ENCODE measurements at places on chromosomes 7 and 10.

DNA sequence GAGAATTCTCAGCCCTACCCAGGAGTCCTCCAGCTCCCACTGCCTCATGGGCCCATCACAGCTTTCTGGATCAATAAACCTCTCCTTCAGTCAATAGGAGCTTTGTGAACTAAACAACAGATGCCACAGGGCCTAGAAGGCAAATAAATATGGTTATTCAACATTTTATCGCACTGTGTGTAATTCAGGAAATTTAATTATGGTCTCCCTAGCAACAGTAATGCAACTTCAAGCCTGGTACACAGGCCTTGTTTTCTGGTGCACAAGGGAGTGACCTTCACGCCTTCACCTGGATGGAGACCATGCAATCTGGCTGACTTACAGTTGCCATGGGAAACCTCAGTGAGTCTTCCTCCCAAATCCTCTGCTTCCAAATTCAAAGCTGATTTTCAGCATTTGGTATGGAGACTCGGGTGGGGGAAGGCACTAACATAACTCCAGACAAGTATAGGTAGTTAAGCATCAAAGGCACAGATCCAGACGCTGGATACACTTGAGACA, 441.0 kb upstream of the NPVF start:
- no peak for DNase-seq

- peak; percentile 56 for DNase-seq
Measured at GRCh38 chr10:80202934-80203834, 2.2 kb downstream of the ANXA11 start.

DNA sequence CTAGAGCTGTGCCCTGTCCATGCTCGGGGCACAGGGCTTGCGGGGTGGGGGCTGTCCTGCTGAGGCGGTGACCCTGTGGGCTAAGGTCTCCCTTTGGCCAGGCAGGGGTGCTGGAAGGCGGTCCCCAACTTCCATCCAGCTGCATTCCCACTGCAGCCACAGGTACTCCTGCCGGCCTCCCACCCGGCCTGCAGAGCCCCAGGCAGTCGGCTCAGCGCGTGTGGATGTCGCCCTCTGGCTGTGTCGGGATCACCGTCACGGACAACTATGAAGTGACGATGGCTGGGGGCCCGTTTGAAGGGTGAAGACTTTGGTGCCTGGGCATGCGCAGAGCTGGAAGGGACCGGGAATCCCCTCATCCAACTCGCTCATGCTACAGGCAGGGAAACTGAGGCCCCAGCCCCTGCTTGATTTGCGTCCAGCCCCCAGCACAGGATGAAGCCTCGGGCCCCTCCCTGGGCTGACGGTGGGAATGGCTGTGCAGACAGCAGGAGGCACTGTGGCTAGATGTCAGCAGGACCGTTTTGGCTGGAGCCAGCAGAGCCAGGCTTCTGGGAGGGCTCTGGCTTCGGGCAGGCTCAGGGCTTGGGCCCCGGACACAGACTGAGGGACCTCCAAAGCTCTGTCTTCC, 2.3 kb upstream of the TMEM184A start:
- no peak for DNase-seq

GRCh38 chr10:129793996-129794395, 170.1 kb downstream of the EBF3 start:
- DNase-seq: no peak

- DNase-seq: no peak
Measured at GRCh38 chr7:137324796-137325696, 18.5 kb downstream of the PTN start.

- DNase-seq: no peak
Measured at GRCh38 chr10:77702166-77702565, 64.6 kb upstream of the KCNMA1 start.

GRCh38 chr10:93445097-93445960, 36.8 kb downstream of the MYOF start:
- DNase-seq: no peak

- no peak for DNase-seq
Measured at GRCh38 chr7:74568658-74569057, 88.9 kb upstream of the GTF2I start.

- DNase-seq: no peak
Measured at GRCh38 chr10:73161079-73161478, 6.7 kb downstream of the ECD start.

DNA sequence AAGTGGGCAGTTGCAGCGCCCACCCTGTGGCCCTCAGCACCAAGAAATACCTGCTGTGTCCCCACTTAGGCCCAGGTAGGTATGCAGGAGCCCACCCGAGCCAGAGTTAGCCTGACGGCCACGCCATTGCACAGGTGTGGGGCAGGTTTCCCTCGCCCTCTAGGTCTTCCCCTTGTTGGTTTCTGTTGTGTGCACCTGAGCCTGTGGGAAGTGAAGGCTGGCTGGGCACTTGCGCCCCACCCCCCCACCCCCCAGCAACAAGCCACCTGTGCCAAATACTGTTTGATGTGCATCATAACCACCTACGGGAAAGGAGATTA, at the start of gene CCDC201:
Gene CCDC201 (minus strand): TSS at position 48 of the 320 bp plus-strand sequence. CDS start 75 bp downstream, outside the sequence.
- DNase-seq: no peak

GRCh38 chr7:101538596-101539459, 90.3 kb downstream of the MYL10 start:
- peak; percentile 31 for DNase-seq

- DNase-seq: no peak
Measured at GRCh38 chr7:77782383-77782782, 15.9 kb downstream of the TMEM60 start.

DNA sequence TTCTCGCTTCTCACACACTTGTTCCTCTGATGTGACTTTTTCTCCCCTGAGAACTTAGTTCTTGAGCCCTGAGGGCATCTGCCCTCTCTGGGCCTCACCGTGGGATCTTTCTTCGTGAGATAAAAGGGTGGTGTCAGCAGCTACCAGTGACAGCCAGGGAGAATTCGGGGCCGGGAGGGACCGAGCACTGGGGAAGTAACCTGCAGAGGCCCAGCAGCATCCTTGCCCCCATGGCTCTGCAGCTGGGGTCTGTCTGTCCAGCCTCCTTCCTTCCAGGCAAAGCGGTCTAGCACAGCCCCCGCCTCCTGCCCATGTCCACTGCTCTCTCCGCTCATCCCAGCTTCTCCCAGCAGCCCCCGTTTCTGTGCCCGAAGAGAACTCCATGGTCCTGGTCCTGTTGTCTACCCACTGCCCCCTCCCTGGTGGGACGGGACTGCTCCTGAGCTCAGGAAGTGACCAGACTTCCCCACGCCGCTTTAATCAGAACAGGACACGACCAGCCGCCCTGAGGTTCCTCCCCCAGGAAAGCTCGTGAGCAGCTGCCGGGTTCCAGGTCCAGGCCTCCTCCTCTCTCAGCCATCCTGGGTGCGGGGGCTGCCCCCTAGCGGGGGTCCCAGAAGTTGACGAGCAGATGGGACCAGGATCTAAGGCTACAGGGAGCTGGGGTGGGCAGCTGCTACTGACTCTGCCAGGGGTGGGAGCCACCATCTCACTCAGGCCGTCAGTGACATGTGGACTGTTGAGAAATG, 187.5 kb downstream of the WDR37 start:
- DNase-seq: no peak

DNA sequence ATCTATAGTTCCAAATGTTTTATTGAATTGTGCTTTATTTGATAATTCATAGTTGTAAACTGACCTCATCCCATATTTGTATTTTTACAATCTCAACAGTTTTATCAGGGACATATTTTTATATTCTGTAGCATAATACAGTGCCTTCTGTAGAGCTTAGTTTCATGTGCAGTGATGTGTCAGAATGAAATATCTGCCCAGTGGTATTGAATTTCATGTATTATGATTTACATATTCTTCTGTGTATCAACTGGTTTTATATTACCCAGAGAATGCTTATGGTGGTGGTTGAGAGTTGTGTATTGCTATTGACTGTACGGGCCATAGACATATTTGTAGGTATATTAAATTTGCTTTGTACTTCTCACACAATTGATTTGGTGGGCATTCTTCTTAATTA, 89.9 kb downstream of the KAT6B start:
- no peak for DNase-seq

DNA sequence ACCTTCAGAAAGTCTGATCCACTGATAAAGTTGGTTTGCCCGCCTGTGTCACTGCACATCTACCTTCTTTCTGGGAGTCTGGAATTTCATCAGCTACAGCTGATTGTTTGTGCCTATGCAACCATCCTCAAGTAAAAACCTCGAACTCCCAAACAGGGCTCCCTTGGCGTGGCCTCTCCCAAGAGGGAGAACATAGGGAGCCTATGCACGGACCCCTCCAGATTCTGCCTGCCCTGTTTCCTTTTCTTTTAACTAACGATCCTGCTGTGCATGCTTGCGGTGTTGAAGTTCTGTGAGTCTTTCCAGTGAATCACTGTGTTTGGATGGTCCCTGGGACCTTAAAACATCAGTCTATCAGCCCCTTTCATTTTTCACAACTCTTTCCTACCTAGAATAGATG, 226.9 kb upstream of the SEMA3D start:
- DNase-seq: no peak

GRCh38 chr10:89959433-89960110, 258.2 kb downstream of the KIF20B start:
- no peak for DNase-seq

DNA sequence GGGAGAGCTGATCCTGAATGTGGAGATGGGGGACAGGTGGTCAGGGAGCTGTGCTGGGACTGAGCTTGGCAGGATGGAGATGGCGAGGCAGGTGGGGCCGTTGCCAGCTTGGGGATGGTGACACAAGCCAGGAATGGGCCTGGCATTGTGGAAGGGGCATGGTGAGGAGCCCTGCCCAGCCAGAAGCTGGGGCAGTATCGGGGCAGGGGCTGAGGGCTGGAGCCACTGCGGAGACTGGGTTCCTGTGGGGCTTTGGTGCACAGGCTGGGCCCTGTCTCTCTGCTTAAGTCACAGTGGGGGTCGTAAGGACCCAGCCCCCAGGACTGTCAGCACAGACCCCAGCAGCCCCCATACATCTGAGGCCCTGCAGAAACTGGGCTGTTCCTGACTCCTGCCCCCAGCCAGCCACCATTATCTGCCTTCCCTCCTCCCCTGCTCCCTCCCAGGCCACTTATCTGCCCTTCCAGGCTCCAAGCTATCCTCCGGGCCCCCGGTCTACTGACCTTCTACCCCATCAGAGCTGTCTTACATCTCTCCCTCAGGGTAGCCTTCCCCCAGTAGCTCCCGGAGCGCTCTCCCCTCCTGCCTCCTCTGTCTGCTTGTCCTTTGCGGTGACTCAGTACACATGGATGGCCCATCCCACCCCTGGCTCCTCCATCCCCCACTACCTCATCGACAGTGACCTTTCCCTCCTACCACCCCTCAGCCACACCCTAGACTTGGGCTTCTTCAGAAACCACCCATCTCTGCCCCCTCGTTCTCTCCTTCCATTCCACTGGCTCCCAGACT, 44.2 kb downstream of the PPIF start:
- no peak for DNase-seq

DNA sequence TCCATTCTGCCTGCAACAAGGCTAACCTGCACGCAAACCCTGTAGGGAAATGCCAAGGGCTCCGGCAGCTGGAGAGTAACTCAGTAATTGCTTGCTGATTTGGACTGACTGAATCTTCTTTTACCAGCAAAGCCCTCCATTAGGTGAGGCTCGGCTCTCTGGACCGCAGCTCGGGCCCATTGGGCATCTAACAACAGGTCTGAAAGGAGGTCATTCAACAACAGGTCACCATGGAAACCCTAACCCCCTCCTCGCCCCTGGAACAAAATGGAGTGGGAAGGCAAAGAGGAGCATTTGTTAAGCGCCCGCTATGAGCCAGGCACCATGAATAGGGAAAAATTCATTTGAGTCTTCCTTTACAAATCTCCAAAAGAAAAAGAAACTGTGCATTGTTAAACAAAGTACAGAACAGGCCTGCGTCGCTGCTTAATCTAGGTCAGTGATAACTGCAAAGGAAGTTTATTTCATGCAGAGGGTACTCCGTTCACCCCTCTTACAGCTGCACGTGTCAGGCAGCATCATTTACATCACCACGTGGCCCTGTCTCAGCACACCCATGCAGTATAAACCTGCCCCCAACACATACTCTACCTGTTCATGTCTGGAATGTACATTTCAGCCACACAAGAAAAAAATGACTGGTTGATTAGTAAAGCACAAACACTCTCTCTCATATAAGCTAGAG, 248.8 kb upstream of the NEBL start:
- no peak for DNase-seq

GRCh38 chr10:36362257-36362656, 720.2 kb upstream of the FZD8 start:
- DNase-seq: no peak

- no peak for DNase-seq
Measured at GRCh38 chr10:60234551-60234950, 155.1 kb downstream of the ANK3 start.

- no peak for DNase-seq
Measured at GRCh38 chr7:90597563-90598253, 1.6 kb downstream of the CDK14 start.

DNA sequence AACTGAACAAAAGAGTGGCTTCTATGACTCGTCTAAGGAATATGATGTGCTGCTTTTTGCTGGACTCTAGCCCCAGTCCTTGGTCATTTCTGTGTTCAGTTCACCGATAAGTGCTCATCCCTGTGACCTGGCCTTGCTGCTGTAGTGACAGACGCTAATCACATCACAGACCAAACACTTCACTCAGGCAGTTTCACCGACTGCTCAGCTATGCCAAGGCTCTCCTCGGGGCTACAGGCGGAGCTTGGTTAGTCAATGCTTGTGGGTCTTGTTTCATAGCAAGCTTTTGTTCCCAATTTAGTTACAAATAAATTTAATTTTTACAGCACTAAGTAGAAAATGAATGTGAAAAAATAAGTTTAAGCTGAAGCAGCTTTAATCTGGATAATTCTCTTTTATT, 190.8 kb upstream of the PRKCQ start:
- no peak for DNase-seq

- DNase-seq: no peak
Measured at GRCh38 chr10:22133749-22134624, 83.8 kb downstream of the EBLN1 start.

GRCh38 chr10:77849039-77849664, 77.4 kb downstream of the DLG5 start:
- no peak for DNase-seq

DNA sequence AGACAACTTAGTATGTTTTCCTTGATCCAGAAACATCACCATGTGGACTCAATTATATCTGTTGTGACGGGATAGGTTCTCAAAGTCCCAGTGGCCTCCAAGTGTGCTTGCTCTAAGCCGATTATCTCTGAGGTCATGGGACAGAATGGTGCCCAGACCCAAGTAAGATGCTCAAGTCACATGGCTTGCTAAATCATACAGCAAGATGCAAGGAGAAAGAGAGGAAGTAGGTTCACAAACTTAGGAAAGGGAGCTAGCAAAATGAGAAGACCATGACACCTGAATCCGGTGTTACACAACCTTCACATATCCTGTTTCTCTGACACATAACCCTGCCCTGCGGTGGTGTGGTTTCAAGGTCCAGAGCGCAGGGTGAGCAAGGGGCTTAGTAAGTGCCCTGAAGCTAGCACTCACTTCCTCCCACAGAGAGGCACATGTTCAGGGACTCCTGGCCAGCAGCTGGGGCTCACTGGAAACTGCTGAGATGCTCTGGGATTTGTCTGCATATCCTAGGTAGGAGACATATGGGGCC, 590.9 kb upstream of the ANKRD30A start:
- DNase-seq: no peak

GRCh38 chr7:85000735-85001350, 186.0 kb downstream of the SEMA3D start:
- DNase-seq: no peak

- DNase-seq: no peak
Measured at GRCh38 chr7:16365177-16365576, 56.2 kb downstream of the CRPPA start.
